ENCODE measurements at places on chromosomes 13 and 19. TPM values are rescaled to one million over a fixed set of nuclear protein-coding genes. Genes with fewer than 3 reads are reported as not detected.

Gene PCSK4
- 5.4 TPM for total RNA-seq

Gene IL11
- total RNA-seq: 9.4 TPM

Gene KLK15
- total RNA-seq: not detected

Gene ZBTB32
- not detected for total RNA-seq

Gene MAMSTR
- 0.93 TPM for total RNA-seq
